ENCODE measurements at places on chromosomes 11 and 22.

DNA sequence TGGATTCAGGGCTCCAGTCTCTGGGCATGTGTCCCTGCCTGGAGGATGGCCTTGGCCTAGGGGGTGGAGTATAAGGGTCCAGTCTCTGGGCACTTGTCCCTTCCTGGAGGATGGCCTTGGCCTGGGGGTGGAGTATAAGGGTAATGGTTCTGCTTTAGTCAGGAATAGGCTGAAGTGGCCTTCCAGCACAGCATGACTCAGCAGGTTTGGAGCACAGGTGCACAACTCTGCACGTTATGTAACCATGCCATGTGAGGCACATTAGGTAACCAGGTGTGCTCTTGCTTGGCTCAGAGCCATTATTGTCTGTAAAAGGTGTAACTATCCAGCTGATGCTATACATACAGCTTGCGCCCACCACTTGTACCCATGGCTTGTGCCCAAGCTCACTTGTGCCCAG, 48.4 kb upstream of the POLD3 start:
- no peak for DNase-seq

DNA sequence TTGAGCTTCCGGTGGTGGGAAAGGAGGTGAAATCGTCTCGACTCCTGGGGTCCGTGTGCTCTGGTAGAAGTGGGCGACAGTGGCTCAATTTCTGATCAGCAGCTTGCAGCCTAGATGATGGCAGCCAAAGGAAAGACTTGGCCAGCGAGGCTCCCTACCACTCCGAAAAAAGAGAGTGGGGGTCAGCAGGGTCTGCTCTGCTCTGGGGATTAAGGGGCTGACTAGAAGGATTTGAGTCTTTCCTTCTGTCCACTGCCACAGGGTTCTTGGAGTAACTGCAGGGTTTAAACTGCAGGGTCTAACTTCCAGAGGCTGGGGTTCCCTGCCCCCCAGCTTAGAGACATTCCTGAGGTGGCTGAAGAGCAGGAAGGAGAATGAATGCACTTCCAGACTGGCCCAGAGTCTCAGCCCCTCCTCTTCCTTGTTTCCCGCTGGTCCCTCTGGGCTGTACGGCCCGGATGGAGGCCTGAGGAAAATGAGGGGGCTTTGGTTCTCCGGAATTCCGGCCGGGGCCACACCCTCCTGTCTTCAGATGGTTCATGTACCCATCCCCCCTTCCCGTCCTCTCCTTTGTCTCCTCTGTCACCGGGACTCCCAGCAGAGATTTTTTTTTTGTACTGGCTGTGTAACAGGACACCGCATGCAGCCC, 907 bp downstream of the SERPINH1 start:
- DNase-seq = no peak

GRCh38 chr11:114195981-114196731, 100.0 kb upstream of the NNMT start:
- no peak for DNase-seq

GRCh38 chr11:61352038-61352437, 9.6 kb downstream of the CYB561A3 start:
- peak; percentile 63 for DNase-seq

Measured in left lobe of liver (tissue), 2 donors.